ENCODE measurements at places on chromosomes 5 and 9. TPM values are rescaled to one million over a fixed set of nuclear protein-coding genes. Genes with fewer than 3 reads are reported as not detected.

DNA sequence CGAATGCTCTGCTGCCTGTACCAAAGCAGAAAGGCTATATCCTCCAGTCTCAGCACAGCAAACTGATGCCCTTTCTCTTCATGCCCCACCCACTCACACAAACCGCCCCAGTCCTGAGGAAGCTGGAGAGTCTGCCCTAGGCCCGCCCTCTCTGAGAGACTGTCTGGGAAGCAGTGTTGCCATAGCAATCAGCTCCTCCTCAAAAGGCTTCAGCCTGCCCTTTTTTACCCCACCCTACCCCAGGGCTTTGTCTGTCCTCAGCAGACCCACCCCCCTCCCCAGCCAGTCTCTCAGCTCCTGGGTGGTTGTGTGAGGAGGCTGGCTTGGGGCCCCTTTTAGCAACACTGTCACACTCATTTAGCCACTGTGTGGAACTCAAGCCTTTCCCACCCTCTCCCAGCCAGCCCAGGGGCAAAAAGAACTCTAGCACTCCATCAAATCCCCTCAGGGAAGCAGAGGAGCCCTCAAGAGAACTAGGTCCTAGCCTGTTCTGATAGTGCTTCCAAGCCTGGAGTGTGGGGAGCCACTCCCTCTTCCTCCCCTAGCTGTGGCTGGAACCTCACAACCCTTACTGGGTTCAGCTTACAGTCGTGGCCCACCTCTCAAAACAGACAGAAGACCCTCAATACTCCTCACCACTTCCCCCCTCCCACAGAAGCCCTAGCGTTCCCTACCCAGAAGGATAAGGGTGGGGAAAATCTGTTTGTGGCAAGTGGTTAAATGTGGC is 1.4 kb downstream of the ATOSB start:
- DNase-seq: peak; percentile 81

DNA sequence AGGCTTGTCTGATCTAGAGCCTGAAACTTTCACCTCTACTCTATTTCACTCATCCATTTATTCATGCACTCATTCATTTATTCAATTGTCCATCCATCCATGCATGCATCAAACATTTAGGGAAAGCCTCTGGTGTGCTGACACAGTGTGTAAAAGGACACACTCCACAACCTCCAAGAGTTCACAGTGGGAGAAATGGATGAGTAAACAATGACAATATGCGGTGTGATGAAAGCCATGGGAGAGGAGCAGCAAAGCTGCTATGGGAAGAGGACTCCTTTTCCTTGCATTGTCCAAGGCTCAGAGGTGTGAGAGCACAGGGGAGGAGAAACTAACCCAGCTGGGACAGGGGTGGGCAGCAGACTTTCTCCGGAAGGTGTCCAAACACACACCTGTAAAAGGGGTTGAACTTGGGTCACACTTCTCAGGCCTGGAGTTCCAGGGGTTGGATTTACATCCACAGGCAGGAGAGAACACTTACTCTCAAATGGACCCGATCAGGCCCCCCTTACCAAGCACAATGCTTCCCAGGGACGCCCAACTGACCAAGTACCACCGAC is 21.2 kb upstream of the PFDN1 start:
- no peak for DNase-seq

DNA sequence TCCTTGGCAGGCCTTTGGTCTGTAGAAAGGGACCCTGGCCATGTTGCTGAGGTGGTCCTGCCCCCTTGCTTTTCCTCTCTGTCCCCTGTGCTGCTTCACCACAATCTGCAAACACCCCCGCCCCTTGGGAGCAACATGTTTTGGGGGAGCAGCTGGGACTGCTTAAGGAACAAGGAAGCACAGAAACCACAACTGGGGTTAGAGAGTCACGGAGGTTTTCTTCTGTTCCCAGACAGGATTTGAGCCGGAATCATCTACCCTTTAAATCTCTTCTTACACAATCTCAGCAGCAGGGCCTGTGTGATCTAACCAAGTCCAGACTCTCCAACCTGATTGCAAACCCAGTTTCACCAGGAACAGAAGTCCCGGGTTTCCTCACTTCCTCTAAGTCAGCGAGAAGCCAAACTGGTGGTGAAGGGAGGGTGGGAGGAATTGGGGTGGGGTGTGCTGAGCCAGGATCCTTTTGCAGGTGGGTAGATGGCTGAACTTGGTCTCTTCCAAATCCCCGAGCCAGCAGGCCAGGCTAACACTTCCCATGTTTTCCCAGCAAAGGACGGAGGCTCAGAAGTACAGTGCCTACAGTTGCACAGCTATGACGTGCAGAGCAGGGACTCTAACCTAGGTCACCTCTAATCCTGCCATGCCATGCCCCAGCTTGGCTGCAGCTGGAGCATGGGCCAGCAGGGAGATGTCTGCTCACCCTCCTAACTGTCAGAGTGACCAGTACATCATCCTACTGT is 25.0 kb downstream of the SH3PXD2B start:
- DNase-seq: no peak

RMI1 gene
- 13.2 TPM for polyA plus RNA-seq

CBY3 gene
- polyA plus RNA-seq: 0.32 TPM

ABO gene
- 2.0 TPM for polyA plus RNA-seq

CD274 gene
- 0.41 TPM for polyA plus RNA-seq

ZNF462 gene
- polyA plus RNA-seq: 9.1 TPM

PCDHB16 gene
- polyA plus RNA-seq: 2.8 TPM

SCGB3A2 gene
- polyA plus RNA-seq: not detected
